ENCODE measurements at places on chromosomes 7 and 10.

DNA sequence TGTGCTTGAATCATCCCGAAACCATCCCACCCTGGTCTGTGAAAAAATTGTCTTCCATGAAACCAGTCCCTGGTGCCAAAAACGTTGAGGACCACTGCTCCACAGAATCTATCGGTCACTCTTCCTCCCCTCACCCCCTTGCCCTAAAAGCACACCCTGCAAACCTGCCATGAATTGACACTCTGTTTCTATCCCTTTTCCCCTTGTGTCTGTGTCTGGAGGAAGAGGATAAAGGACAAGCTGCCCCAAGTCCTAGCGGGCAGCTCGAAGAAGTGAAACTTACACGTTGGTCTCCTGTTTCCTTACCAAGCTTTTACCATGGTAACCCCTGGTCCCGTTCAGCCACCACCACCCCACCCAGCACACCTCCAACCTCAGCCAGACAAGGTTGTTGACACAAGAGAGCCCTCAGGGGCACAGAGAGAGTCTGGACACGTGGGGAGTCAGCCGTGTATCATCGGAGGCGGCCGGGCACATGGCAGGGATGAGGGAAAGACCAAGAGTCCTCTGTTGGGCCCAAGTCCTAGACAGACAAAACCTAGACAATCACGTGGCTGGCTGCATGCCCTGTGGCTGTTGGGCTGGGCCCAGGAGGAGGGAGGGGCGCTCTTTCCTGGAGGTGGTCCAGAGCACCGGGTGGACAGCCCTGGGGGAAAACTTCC, 784 bp upstream of the SERPINE1 start:
- no peak for DNase-seq

DNA sequence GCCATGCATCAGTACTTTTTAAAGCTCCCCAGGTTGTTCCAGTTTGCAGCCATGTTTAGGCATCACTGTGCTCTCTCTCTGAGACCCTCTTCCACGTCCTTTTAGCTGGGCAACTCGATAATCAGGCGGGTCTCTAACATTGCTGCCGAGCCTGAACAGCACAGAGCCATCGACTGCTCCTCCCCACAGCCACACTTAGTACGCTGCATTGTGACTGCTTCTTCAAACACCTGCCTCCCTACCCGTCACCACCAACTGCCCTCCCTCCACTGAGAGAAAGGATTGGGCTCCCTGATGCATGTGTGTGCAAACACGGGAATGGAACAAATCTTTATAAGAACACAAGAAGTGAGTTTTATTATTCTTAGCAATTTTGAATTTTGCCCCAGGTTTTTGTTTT, 11.4 kb upstream of the TACR2 start:
- DNase-seq: no peak

DNA sequence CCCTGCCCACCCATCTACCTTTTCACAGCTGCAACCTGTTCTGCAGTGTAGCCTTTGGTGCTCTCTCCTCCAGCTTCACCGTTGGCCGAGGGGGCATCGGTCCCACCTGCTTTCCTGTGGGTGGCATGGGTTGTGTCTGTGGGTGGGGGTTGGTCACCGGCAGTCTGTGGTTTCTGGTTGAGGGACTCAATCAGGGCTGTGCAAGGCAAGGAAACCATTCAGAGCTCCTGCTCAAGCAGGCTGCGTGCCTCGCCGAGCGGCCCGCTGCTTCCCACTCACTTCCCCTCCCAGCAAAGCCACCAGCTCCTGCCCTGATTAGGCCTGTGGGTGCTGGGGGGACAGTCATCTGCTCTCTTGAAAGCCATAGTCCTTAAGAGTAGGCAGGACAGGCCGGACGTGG, 9.8 kb downstream of the DNAJB12 start:
- no peak for DNase-seq

DNA sequence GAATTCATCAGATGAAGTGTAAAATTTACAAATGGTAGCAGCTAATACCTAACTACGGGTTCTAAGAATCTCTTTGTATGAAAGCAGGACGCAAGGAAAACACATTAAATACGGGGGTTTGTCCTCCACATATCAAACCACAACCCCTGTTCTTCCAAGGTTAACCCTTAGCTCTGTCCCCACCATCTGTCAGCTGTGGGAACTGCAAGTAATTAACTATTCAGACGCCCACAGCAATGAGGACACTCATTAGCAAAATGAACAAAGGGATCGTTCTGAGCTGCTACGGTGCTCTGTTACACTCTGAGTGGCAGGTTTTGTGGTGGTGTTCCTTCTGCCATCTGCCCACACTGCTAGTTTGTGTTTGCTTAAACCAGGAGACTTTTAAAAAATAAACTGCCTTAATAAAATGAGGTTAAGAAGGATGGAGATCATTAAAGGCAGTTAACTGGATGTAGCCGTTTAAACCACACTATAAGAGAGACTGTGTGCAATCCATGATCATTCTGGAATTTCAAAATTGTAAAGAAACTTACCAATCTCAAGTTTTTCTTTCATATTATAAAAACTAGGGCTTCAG, 51.4 kb downstream of the C10orf67 start:
- no peak for DNase-seq

All from stimulated activated CD4-positive, alpha-beta T cell treated with anti-CD3 and anti-CD28 coated beads, Interleukin-1b, Interleukin-23, amount 100 ng/mL, for 1 hour (primary cell).